Activated naive CD8-positive, alpha-beta T cell treated with anti-CD3 and anti-CD28 coated beads, Interleukin-2, amount 10 ng/mL, durations not matched to agents 7 days and 5 days (primary cell): ENCODE measurements at places on chromosomes 4 and X.

GRCh38 chr4:122783301-122784215 lies 43.1 kb upstream of the FGF2 start:
- H3K36me3 ChIP-seq, result peaks cover 2% of the 10 kb centered on the region
- H3K27me3 ChIP-seq, result peaks cover 21% of the 10 kb centered on the region
- H3K4me1 ChIP-seq, result peaks cover 13% of the 10 kb centered on the region
- no peak for DNase-seq
- H3K4me3 ChIP-seq, result no peak overlapping the region

DNA sequence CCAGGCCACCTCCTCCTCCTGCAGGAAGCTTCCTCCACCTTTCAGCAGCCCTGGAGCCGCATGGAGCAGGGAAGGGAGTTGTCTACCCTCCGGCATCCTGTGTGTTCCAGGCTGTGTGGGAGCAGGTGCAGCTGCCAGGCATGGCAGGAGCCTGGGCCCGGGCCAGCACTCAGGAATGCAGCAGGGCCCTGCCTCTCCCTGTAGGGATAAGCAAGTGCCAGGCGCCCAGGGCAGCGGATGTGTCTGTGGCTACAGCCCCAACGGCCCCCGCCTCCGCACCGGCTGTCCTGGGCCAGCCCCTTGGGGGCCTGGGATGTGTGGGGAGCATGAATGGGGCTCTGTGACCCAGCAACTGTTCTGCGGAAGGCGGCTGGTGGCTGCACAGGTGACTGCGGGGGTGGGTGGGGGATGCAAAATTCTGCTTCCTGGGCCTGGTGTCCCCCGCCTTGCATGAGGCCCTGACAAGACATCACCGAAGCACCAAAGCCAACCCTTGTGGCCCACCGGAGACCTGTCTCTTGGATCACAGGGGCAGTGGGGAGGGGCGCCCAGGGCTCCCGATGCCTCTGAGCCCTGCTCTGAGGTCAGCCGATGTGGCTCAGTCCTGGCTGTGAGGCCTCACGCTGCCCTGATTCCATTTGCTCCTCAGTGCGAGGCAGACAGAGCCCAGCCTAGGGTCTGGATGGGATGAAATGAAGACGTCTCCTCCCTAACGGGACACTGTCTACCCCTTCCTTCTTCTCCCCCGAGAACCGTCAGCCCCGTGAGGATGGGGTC lies 1.4 kb upstream of the DOK7 start:
- no peak for DNase-seq
- H3K36me3 ChIP-seq, result no peaks in the 10 kb centered on the region
- H3K4me1 ChIP-seq, result no peaks in the 10 kb centered on the region
- H3K27ac ChIP-seq, result no peak overlapping the region
- H3K4me3 ChIP-seq, result no peak overlapping the region

DNA sequence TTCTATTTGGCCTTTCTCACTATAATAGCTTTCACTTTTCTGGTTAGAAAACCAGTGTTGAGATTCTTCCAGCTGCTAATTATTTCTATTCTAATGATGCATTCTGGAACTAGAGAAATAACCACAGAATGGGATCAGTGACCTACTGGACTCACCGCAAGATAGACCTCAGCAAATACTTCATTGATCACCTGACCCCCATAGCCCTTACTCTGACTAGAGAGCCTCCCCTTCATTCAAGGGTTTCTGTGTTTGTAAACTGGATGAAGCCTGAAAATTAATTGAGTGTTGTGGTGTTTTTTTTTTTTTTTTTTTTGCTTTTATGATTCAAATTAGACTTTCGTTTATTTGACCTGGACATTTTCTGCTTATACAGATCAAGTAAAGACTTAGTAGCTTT lies 97.0 kb downstream of the NBDY start:
- no peaks in the 10 kb centered on the region for H3K4me1 ChIP-seq
- no peak for DNase-seq
- H3K27ac ChIP-seq, result no peak overlapping the region
- no peaks in the 10 kb centered on the region for H3K27me3 ChIP-seq
- no peak overlapping the region for H3K4me3 ChIP-seq

- peaks cover 7% of the 10 kb centered on the region for H3K27me3 ChIP-seq
- H3K4me3 ChIP-seq, result no peak overlapping the region
- DNase-seq, result no peak
- no peaks in the 10 kb centered on the region for H3K36me3 ChIP-seq
- H3K27ac ChIP-seq, result no peak overlapping the region
These were observed 79.2 kb downstream of the CPZ start for GRCh38 chr4:8671712-8672290.

GRCh38 chr4:18069810-18070209 lies 48.3 kb upstream of the LCORL start:
- no peak overlapping the region for H3K4me3 ChIP-seq
- H3K36me3 ChIP-seq, result no peaks in the 10 kb centered on the region
- no peaks in the 10 kb centered on the region for H3K4me1 ChIP-seq
- H3K27ac ChIP-seq, result no peak overlapping the region
- no peak for DNase-seq

GRCh38 chr4:14151101-14151500 lies 523.6 kb upstream of the BOD1L1 start:
- no peak overlapping the region for H3K4me3 ChIP-seq
- H3K36me3 ChIP-seq, result no peaks in the 10 kb centered on the region
- DNase-seq, result no peak
- no peaks in the 10 kb centered on the region for H3K4me1 ChIP-seq
- H3K27me3 ChIP-seq, result no peaks in the 10 kb centered on the region
- no peak overlapping the region for H3K27ac ChIP-seq

DNA sequence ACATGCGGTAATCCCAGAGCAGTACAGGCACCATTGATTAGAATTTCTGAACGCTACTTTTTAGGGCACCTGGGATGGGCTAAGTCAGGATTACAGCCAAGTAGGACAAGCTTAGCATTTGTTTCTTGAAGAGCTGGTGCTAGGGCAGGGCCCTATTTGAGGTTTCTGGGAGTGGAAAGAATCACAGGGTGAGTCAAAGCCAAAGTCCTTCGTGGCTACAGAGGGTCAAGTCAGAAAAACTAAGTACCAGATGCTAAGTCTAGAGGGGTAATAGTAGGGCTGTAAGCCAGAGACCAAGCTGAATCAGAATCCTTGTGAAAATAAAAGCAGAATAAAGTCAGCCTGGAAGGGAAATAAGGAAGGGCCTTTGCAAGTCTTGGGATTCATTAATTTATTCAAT lies 448.6 kb downstream of the ZIC3 start:
- no peaks in the 10 kb centered on the region for H3K4me1 ChIP-seq
- no peak overlapping the region for H3K27ac ChIP-seq
- H3K4me3 ChIP-seq, result no peak overlapping the region
- H3K27me3 ChIP-seq, result no peaks in the 10 kb centered on the region

- H3K4me3 ChIP-seq, result no peak overlapping the region
- no peak for DNase-seq
- no peaks in the 10 kb centered on the region for H3K4me1 ChIP-seq
- H3K36me3 ChIP-seq, result no peaks in the 10 kb centered on the region
- no peak overlapping the region for H3K27ac ChIP-seq
- no peaks in the 10 kb centered on the region for H3K27me3 ChIP-seq
These were observed 307.6 kb upstream of the NOCT start for GRCh38 chr4:138707746-138708677.

GRCh38 chr4:41939016-41939626 lies 3.9 kb downstream of the TMEM33 start:
- H3K27me3 ChIP-seq, result no peaks in the 10 kb centered on the region
- no peak overlapping the region for H3K4me3 ChIP-seq
- no peak for DNase-seq
- peaks cover 36% of the 10 kb centered on the region for H3K4me1 ChIP-seq
- no peak overlapping the region for H3K27ac ChIP-seq

- peaks cover 21% of the 10 kb centered on the region for H3K36me3 ChIP-seq
- DNase-seq, result no peak
- peaks cover 26% of the 10 kb centered on the region for H3K4me1 ChIP-seq
These were observed 28.6 kb downstream of the MAML3 start for GRCh38 chr4:140125374-140125773.

DNA sequence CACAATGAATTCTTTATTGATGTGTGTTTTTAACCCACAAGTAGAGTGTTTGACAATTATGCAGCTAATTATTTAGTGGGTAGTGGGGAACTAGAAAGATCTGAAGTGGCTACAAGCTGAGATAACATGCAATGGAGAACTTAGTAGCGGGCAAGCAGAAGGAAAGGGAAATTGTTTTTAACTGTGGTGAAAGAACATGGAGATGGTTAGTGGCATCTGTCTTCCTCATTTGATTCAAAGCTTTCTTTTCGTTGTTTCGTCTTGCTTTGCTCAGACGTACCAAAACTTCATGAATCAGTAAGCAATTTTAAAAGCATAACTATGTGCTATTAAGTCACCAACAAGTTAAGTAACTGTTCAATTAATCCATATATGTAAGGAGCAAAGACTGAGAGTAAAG lies 169.9 kb downstream of the BANK1 start:
- no peak overlapping the region for H3K4me3 ChIP-seq
- H3K27me3 ChIP-seq, result peaks cover 2% of the 10 kb centered on the region
- no peak overlapping the region for H3K27ac ChIP-seq
- H3K36me3 ChIP-seq, result no peaks in the 10 kb centered on the region
- H3K4me1 ChIP-seq, result no peaks in the 10 kb centered on the region
- no peak for DNase-seq

DNA sequence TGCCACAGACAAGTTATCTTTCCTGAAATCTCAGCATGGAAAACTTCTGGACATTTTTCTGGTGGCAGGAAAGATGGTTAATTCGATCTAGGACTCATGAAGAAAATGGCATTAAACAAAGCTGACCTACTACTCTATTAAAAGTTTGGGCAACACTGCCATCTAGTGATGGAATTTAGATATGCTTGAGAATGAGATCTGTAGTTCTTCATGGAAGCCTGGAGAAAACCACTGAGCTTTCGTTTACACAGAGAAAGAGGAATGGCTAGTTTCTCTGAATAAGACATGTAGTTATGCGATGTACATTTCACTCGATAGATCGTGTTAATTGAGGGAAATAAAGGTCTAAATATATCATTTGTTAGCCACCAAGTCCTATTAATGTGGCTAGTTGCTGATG lies 51.7 kb upstream of the CHRDL1 start:
- no peak for DNase-seq
- H3K27ac ChIP-seq, result no peak overlapping the region
- no peaks in the 10 kb centered on the region for H3K27me3 ChIP-seq
- H3K4me3 ChIP-seq, result no peak overlapping the region
- H3K36me3 ChIP-seq, result no peaks in the 10 kb centered on the region

DNA sequence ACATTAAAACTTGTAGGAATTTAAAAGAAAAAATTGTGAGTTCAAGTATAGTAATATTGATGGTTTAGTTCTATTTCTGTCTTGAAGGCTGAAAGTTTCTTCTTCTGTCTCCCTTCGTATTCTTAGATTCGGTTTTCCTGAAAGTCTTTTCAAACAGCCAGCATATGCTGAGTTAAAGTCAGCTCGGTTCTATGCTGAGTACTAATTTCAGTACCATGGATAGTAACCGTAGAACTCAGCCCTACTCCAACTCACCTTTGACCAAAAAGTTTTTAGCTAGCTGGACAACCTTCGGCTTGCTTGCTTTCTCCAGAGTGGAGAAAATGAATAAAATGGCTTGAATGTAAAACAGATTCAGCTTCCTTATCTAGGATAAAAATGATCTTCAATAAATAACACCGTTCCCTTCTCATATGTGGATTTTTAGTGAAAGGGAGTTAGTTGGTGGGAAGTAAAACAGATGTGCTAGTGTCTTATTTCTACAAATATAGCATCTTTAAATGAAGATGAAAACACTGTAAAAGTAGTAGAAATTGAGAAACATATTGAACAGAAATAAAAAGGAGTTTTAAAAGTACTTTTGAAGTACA lies 5.2 kb downstream of the POU4F2 start:
- H3K4me1 ChIP-seq, result peaks cover 5% of the 10 kb centered on the region
- H3K4me3 ChIP-seq, result no peak overlapping the region
- H3K36me3 ChIP-seq, result peaks cover 1% of the 10 kb centered on the region
- peaks cover 75% of the 10 kb centered on the region for H3K27me3 ChIP-seq

- H3K27me3 ChIP-seq, result peaks cover 9% of the 10 kb centered on the region
- H3K4me3 ChIP-seq, result peak within 1 kb of the TSS; percentile 80
- peak within 1 kb of the TSS; percentile 67 for H3K27ac ChIP-seq
- peak; percentile 67 for DNase-seq
- H3K4me1 ChIP-seq, result peaks cover 7% of the 10 kb centered on the region
These were observed at the start of gene USP46 for GRCh38 chr4:52659001-52659721. TSS of gene USP46 (minus strand) at chr4:52659301. CDS start at chr4:52659150, 151 bp downstream.

DNA sequence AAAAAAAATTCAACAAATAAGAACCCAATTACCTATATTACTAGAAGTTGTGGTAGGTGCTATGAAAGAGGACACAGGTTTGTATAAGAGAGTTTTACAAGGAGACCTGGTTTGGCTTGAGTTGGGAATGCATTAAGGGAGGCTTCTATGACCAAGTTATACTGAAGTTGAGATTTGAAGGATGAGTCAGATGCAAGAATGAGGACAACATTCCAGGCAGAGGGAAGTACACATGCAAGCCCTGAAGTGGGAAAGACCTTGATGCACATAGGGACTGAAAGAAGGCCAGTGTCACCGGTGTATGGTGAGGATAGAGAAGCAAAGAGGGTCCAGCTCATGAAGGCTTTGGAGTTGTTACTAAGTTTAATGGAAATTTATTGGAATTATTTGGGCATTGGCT lies 52.2 kb downstream of the ANK2 start:
- H3K4me1 ChIP-seq, result no peaks in the 10 kb centered on the region
- no peaks in the 10 kb centered on the region for H3K36me3 ChIP-seq

DNA sequence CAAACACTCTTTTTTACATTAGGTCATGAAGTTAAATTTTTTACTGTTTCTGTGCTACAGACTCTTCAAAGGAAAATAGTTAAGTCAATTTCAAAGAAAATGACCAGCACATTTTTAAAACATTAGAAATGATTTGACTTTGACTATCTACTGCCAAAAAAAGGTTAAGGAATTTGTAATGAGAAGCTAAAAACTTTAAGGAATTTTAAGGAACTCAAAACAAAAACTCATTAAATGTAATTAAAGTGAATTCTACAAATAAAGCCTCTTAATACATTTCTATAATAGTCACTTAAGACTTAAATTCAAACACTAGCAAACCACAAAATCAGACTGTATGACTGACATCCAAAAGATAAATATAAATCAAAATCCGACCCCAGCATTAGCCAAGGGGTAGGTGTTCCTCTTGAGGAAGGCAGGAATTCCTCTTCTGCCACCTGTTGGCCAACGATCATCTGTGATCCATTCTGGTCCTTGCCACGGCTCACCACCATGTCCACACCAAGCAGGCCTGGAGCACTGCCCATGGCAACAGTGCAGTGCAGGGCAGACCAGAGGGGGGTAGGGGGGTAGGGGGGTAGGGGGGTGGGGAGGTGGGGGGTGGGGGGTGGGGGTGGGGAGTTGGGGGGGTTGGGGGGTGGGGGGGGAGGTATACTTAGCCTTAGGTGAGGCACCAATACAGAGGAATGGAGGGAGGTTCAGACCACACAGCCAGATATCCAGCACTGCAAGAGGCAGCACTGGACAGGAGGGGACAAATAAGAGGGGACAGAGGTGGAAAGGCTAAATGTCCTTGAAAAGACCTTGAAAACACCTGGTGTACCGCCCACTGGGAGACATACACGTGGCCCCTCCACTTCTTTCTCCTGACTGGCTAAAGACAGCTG lies 287.4 kb downstream of the CHIC1 start:
- H3K4me1 ChIP-seq, result peaks cover under 1% of the 10 kb centered on the region
- DNase-seq, result no peak
- no peaks in the 10 kb centered on the region for H3K36me3 ChIP-seq
- H3K4me3 ChIP-seq, result no peak overlapping the region
- H3K27ac ChIP-seq, result no peak overlapping the region
